ENCODE measurements at places on chromosomes 1 and 21.

GRCh38 chr1:47231301-47232186 lies 481 bp downstream of the TAL1 start:
- no peak for DNase-seq

- DNase-seq: no peak
Measured at GRCh38 chr1:198893763-198894444, 255.1 kb downstream of the PTPRC start.

DNA sequence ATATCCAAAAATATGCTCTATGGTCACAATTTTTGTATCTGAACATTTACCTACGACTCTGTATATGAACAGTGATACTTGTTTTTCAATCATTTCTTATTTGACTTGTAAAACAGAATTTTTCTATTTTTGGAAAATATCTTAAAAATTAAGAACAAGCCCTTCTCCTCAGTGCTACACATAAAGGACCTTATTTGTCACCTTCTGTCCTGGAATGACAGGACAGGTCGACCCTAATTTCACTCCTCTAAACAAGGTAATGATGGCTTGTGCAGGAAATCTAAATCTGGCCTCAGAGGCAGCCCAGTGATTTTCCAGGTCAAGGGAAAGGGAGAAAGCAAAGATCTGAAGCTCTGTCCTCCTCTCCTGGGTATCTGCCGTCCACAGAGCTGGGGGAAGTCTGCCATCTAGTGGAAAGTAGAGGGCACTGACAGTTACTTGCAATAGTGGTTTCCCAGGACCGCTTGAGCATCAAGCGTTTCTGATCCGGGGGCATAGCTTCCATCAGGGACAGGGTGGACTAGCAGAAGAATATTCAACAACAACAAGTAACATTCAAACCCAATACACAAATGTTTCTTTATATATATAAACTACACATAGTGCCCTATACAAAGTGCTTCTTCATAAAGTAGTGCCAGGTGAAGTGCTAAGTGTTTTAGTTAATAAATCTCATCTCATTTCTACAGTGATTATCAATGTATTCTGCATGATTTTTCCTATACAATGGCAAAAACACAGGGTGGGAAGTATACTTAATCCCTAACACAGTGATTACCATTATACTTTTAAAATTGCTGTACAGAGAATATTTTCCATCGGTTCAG lies 74.6 kb downstream of the SLC25A24 start:
- peak; percentile 49 for DNase-seq

DNA sequence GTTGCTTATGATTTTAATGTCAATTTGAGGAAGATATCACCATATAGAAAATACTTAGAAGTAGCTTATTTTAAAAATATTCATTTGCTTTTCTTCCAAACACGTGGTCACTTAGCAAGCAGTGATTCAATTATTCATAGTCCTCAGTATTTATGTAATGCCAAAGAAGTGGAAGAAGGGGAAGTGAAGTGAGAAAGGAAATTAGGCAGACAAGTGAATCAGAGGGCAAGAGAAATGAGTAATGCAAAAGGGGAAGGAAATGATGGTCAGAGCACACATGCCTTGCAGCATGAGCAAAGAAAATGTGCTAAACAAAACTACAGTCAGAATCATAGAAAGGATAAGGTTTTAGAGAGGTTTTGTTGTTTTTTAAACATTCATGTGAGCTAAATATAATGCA lies 31.8 kb downstream of the SDCCAG8 start:
- DNase-seq: no peak

- no peak for DNase-seq
Measured at GRCh38 chr1:66733348-66734017, 18.8 kb upstream of the DYNLT5 start.

DNA sequence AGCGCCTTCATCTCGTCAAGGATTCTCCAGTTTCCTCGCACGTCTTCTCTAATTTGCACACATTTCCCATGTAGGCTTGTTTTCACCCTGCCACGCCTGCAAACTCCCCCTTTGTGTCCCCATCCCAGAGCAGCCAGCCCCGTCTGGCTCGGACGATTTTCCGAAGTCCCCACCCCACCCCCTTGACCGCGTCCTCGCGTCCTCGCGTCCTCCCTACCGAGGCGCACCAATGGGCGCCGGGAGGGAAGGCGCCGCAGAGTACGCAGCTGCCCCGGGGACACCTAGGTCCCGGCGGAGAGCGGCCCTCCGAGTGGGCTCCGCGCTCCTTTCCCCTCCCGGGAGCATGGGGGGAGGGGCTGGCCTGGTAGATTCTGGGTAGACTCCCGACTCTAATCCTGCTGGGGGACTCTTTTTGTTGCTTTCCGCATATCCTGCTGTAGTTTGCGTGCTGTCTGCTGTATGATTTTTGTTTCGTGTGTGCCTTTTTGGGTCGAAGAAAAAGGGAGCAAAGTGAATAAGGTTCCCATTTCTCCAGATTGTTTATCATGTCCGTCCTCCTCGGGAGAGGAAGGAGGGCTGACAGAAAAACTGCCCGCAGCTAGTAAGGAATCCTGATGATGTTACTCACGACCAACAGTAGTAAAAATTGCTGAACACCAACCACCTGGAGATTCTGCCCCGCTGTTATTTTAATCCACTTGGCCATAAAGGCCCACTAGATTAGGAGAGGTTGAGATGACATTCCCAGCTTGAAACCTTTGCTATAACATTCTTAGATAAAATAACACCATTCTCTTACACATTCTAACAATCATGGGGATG lies 1.5 kb downstream of the CACHD1 start:
- DNase-seq: no peak

GRCh38 chr1:16101623-16102022 lies 28.2 kb upstream of the FAM131C start:
- no peak for DNase-seq

DNA sequence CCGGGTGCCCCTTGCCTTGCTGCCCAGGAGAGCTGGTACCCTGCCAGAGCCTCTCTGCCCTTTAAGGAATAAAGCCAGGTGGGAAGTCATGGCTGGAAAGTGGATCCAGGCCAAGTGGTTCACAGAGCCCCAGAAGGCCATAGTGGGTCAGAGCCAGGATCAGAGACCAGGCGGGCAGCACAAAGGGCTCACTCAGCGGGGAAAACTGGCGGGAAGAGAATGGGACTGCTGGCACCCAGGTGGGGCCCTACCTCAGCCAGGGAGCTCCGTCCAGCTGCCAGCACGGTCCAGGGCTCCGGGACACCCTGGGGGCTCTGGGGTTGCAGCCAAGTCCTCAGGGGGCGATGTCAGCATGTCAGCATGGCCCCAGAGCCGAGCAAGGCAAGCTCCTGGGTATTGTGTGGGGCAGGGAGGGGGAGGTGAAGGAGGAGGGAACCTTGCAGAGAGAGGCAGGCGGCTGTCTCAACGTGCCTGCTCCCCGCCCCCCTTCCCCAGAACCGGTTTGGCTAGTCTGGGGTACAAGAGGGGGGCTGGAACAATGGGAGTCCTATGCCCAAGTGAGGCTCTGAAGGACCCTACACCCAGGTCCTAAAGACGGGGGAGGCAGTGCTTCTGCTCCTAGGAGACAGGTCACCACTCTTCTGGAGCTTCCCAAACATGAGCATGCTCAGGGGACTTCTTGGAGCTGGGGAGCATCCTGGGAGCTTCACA lies at the start of gene ARHGEF19:
ARHGEF19 (minus strand) TSS at position 402 of the 711 bp plus-strand sequence. CDS start 3,598 bp downstream, outside the sequence.
- no peak for DNase-seq

DNA sequence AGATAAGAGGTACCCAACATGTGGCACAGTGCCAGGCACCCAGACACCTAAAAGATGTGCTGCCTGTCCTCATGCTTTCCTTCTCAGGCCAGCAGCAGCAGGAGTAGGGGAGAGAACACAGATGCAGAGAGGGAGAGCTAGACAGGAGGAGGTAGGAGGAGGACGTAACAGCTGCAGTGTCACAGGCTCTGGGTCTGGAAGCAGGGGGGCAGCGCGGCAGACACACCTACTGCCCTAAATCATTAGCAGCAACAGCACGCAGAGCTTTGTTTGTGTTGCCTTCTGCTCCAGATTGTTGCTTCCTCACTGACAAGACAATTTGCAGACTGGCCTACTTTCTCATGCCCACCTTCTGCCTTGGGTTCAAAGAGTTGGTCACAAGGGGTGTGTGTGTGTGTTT lies 196.7 kb upstream of the DAB1 start:
- no peak for DNase-seq

DNA sequence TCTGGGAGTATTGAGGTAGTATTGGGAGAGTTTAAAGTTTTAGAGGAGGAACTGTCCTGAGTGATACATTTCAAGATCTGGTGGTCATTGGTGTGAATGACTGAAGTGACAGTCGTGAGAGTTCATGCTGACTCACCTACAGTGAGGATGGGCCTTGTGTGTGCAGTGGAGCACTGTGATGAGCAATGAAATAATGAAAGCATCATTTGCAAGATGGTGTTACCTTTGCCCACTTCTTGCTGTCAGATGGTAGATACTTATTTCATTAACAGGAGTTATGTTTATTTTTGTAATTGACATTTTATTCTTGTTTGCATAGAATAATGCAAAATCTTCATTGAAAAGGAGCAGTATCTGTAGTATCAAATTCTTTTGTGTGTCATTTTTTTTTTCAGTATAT lies 29.0 kb downstream of the POU2F1 start:
- DNase-seq: no peak

- DNase-seq: no peak
Measured at GRCh38 chr1:9805006-9805508, 18.7 kb downstream of the CLSTN1 start.

DNA sequence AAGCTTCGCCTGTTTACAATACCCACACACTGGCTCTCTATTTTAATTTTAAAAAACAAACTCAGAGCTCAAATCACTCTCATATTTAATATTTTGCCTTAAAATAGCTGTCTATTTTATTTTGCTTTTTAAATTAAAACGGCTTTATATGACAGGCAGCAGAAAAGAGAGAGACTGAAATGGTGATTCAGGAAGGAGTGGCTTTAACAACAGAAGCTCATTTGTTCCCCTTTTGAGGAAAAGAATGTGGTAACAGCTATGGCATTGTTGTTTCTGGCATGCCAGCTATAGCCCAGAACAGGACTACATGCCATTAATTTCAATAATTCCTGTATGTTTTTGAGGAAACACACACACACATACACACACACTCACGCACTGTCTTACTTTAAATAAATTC lies 234.2 kb upstream of the PTBP2 start:
- DNase-seq: no peak

- DNase-seq: no peak
Measured at GRCh38 chr1:3169665-3170356, 100.8 kb downstream of the PRDM16 start.

GRCh38 chr1:230270185-230270558 lies 156.0 kb downstream of the PGBD5 start:
- no peak for DNase-seq

DNA sequence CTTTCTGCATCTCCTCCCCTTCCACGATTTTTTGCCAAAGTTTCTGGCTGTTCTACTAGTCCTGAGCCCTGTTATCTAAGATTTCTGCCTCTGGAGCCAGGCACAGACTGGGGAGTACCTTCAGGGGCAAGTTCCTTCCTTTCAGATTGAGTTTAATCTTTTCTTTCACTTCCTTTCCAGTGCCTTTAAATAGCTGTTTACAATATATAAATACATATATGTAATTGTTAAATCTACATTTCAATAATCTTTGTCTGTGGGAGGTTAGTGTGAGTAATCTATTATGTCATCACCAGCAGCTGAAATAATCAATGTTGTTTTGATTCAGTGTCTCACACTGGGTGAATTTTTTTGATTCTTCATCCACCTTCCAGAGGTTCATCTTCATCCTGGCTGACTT lies 31.8 kb downstream of the DIPK1A start:
- DNase-seq: no peak

DNA sequence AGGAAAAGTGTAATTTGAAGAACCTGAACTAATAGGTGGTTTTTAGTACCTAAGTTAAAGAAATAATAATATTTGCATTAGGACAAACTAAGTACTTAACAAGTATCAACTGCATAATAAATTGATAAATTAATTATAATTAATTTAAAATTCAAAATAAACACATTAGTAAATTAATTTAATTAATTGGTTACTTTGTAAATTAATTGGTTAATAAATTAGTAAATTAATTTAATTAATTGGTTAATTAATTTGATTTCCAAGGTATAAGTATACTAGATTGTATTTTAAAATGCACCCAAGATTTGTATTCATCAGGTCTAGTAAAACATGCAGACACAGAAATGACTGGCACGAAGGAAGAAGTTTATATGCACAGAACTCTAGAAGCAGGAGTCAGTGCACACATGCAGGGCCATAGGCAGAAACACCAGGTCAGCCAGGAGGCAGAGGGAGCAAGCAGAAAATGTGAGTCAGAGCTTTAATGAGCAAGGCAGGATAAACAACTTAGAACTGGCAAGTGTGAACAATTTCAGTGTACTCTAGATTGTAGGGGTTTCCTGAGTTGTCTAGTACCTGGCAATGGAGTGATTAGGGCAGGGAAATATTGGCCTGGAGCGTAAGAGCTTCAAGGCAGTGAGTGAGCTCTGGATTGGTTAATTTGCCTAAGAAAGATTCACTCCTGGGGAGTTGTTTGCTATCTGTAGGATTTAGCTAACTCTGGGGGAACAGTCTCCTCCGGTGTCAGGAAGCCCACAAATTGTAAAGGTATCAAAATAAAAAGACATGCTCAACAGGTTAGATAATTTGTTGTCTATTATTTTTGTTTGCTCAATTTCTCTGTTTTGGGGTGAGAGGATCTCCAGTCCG lies 665.7 kb downstream of the MRPL39 start:
- no peak for DNase-seq

- no peak for DNase-seq
Measured at GRCh38 chr1:202812176-202813026, 1.6 kb downstream of the PCAT6 start.

DNA sequence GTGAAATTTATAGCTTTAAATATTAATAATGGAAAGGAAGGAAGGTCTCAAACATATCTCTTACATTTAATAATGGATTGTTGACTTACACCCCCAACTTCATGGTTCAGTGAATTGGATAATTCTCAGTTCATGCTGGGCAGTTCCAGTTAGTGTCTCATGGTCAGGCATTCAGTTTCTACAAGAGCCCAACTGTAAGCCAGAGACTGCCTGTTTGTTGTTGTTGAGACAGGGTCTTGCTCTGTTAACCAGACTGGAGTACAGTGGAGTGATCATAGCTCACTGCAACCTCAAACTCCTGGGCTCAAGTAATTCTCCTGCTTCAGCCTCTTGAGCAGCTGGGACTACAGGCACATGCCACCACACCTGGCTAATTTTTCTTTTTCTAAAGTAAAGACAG lies 5.0 kb upstream of the DMAP1 start:
- DNase-seq: no peak

Measured in activated CD4-positive, alpha-beta T cell treated with anti-CD3 and anti-CD28 coated beads for 1 hour (primary cell).